Neural progenitor cell (in vitro differentiated cells): ENCODE measurements at places on chromosomes 5 and 9.

DNA sequence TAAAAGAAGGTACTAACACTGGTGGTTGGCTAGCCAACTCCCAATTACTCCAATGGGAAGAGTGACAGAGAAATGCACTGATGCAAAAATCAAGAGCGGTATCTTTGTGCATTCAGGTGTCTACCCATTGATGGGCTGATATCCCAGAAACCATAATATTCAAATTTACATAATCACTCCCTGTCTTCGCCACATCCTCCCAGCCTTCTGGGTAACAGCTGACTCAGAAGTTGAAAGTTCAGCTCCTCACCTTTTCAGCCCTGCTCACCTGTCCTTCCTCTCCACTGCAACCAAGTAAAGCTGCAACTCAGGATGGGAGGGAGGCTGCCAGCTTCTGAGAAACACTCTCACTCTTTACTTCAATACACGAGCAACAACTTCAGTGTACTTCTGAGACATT is 6.9 kb downstream of the SUSD1 start:
- no peak for DNase-seq

DNA sequence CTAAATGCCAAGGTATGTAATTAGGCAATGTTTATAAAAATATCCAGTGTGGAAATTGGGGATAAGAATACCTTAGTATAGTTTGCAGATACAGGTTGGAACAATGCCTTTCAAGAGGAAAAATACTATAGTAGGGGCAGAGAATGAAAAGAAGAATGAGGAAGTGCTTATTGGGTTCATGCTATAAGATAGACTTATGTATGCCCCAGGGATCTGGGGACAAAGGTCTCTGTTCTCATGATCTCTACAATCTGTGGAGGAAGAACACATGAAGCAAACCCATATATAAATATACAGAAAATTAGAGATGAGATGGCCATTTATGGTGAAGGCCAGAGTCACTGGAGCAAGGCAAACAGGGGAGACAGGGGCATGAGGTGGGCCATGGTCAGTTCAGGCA is 106.5 kb upstream of the DAB2 start:
- no peak for DNase-seq

DNA sequence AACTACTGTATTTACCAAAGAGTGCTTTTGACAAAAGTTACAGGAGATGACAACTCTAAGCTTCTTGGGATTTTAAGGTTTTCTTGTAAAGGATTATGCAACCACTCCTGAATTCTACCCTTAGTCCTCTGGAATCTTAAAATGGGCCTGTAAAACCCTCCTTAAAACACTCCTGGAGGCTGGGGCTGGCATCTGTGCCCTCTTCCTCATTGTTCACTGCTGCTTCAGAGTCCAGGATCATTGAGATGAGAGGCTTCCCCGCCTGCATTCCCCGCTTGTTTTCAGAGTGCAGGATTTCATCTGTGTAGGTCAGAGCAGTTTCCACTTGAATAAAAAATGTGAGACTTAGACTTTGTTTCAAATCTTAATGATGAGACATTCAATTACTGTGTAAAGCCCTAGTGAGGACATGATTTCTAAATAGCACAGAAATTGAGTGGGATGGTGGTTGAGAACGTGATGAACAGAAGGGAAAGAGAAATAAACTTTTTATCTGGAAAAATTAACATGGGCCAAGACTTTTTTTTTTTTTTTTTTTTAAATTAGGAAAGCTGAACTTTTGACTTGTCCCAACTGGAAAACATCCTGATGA is 40.4 kb downstream of the PCSK5 start:
- DNase-seq = peak; percentile 37

DNA sequence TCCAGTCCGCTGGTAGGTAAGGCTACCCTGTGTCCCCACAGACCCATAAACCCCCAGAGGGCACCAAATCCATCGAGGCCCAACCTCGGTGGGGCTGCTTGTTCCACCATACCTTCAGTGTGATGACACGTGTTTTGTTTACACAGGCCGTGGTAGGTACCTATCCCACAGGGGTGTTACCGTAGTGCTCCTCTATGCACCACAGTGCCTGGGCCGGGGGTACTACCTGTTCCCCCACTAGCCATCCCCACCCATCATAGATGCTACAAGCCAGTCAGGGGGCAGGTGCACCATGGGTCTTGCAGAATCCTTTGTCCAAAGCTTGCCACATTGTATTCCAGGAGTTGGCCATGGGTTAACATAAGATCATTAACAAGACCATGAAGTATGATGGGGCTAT is 796.2 kb downstream of the EFNA5 start:
- DNase-seq = no peak

DNA sequence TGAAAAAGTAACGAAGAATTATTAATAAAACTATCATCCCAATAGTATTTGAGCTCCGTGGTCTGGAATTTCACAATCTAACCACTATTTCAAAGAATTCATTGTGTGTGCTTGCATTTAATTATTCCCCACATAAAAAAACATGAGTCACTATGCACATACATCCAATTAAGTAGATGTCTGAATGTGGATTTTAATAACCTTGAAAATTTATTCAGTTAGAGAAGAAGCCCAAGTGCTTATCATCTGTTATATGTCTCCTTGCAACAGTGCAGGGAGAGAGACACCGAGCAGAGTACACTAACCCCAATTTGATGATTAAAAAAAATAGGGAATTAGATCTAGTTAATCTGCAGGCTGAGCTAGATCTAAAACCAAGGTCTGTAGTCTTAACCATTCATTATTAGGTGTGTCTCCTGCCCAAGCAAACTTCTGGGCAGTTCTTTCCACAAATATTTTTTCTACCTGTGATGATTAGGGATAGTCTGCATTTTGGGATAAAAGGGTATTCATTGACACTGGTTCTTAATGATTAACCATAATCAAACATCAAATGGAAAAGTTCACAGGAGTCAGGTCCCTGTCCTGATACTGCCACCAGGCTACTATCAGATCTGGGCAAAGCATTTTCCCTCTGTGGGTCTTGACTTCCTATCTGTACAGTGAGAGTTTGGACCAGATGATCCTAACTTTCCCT is 164.2 kb downstream of the GRIA1 start:
- DNase-seq = no peak

DNA sequence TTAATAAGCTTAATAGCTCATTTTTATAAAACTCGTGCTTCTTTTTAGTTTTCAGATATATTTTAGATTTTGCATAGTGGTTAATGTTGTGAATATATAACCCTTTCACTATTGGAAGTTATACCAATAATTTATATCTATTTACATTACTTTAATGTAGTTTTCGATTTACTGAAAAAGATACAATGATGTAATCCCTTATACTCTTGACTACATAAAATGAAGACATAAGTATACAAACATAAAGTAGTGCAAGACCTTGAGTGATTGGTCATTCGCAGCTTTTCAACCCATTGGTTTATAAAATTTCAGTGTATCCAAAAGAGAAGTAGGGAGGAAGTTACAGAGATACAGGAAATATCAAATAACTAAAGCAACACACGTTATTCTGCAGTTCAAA is 84.3 kb upstream of the GRHPR start:
- no peak for DNase-seq

DNA sequence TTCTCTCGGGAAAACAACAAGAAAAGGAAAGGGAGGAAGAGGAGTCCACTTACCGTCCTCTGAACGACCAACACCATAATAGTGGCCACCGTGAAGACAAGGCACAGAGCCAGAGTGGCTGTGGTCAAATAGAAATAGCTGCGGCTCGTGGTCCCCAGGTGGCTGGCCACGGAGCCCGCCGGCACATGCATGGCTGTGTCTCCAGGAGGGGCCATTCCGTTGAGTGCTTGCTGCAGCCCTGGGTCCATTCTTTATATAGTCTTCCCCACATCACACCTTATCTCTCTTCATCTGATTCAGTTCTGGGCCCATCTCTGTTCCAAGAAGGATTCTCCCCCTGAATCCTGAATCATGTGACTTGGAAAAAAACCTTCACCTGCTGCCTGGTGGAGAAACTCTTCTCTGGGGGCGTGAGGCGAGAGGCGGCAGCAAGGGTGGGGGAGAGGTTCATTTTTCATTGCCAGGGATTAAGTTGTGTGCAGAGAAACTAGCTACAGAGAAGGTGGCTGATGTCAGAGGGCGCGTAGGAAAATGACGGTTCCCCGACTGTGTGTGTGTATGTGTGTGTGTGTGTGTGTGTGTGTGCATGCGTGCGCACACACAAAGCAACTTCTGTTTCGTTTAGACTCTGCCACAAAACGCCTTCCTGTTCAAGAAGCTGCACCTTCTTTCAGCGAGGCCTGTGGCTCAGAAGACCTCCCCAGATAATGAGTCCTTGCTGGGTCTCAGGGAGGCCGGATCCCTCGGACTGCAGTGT is at the start of gene TNFSF8:
Gene TNFSF8 (minus strand): TSS at position 536 of the 757 bp plus-strand sequence. CDS start 288 bp downstream, at position 248.
- DNase-seq = no peak

GRCh38 chr9:132441404-132441803 is 31.4 kb downstream of the CFAP77 start:
- DNase-seq = no peak

DNA sequence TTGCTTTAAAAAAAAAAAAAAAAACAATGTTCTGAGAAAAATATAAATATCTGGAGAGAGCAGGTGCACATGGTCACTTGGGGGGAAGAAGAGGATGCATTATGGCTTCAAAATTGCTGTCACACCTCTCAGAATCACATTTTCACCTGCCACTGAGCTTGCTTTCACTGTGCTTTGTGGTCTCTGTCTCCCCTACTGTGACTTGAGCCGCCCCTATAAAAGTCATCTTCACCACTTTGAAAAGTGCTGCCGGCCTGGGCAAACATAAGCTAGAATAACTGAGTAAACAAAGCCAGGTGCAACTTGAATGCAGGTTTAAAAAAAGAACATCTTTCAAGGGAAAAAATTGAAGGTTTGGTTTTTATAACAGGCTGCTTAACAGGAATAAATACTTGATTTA is 368.1 kb upstream of the GRIA1 start:
- peak; percentile 6 for DNase-seq

DNA sequence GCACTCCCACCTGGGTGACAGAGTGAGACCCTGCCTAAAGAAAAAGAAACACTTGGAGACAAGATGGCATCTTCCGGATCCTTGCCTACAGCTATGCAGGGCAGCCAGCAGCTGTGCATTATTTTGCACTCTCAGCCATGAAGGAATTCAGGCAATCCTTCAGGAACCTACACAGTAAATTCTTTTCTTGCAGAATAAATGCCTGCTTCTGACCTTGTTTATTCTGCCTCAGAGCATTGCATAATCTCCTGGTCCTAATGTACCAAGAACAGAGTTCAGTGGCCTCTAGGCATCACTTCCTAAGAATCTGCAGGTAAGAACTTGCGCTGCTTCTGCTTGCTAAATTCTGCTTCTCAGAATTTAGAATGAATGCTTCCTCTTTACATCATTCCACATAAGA is 16.8 kb downstream of the GLDC start:
- no peak for DNase-seq

DNA sequence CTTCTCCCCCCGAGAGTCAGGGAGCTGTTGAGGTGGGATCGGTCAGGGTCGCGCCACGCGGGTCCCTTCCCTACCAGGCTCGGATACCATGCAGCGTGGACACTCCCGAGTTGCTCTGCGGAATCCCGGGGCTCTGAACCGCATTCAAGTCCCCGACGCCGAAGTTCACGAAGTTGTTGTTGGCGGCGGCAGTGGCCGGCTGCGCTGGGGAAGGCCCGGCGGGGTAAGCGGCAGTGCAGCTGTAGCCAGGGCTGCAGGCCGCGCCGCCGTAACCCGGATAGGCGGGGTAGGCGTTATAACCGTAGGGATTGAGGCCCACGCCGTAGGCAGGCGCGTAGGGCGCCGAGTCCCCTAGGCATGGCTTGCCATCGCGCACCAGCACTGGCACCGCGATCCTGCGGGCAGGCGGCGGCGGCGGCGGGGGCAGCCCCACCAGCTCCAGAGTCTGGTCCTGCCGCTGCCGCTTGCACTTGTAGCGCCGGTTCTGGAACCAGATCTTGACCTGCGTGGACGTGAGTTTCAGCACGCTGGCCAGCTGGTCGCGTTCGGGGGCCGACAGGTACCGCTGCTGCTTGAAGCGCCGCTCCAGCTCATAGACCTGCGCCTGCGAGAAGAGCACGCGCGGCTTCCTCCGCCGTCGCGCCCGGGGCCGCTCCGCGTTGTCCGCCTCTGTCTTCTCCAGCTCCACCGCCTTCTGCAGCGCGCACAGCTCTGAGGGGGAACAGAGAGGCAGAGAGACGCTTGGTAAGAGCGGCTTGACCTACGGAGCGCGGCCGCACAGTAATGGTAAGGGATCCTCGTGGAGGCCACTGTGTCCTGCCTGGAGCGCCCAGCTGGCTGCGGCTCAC is 2.3 kb downstream of the NKX2-5 start:
- DNase-seq = peak; percentile 73

- DNase-seq = no peak
Measured at GRCh38 chr5:79075646-79076426, 6.3 kb downstream of the BHMT2 start.

GRCh38 chr9:79984429-79985067 is 412.8 kb downstream of the TLE4 start:
- DNase-seq = no peak

GRCh38 chr9:89810431-89810830 is 205.6 kb downstream of the GADD45G start:
- DNase-seq = no peak

DNA sequence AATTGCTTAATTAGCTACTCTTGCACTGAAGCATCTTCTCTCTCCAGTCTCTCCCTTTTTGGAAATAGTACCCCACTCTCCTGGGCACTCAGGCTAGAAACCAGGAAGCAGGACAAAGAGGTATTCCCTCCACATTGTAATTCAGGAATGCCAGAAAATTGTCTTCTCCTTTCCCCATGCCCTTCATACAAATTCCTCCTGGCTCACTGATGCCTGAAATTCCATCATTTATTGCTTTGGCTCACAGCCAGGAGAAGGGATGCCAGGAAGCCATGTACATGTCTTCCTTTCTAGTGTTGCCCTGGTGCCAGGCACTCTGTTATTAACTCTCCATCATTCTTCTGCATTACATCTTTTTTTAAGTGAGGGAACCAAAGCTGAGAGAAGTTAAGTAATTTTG is 716.5 kb upstream of the C9orf72 start:
- no peak for DNase-seq

DNA sequence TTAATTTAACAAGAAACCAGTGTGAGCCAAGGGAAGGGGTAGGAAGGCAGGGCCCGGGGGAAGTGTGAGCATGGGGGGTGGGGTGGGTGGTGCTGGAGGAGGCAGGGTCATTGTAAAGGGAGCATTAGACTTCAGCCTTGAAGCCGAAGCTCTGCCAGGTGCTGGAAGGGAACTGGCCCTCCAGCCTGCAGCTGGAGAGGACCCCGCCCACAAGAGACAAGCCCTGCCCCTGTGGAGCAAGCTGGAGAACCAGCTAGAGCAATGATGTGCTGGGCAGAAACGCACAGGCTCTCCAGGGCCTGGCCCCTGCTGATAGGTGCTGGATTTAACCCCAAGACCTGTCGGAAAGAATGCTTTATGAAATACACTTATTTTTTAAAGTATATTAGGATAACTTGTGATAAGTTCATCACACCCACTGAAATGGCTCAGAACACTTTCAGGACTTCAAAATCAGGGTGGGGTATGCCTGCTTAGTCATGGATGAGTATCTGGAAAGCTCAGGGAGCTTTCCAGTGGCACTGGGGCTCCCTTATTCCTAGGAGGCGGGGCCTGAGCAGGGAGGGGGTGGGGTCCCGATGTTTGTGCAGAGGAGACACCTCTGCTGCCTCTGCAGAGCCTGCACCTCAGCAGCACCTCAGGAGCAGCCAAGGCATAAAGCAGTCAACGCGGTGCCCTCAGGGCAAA is 27.1 kb downstream of the UBE2QL1 start:
- DNase-seq = peak; percentile 63

GRCh38 chr5:170225326-170226128 is 7.3 kb upstream of the C5orf58 start:
- DNase-seq = peak; percentile 88
